ENCODE measurements at places on chromosomes 2 and 18. TPM values are rescaled to one million over a fixed set of nuclear protein-coding genes. Genes with fewer than 3 reads are reported as not detected.
A peak's percentile ranks its signal among the peaks of the same experiment; 100 is the strongest.

GRCh38 chr2:95352310-95353054 is 50.0 kb upstream of the FAHD2A start:
- DNase-seq = no peak
- no peaks in the 10 kb centered on the region for H3K4me1 ChIP-seq
- H3K4me3 ChIP-seq = no peak overlapping the region
- H3K36me3 ChIP-seq = no peaks in the 10 kb centered on the region
- no peak overlapping the region for H3K27ac ChIP-seq
- peaks cover 14% of the 10 kb centered on the region for H3K27me3 ChIP-seq

DNA sequence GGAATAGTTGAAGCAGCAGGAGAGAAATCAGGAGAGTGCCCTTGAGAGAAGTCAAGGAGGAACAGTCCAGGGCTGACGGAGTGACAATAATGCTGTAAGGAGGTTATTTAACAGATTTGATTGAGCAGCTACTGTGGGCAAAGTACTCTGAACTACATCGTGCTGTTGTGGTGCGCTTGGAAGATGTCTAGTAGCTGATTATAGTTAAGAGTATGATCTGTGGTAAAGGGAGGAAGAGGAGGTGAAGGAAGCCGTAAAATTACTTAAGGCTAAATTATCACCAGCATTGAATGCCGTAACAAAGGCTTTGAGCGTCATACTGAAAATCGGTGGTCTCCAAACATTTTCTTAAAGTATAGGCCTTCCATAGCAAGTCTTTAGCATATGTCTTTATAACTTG is 4.5 kb downstream of the PCBP1 start:
- H3K36me3 ChIP-seq = peaks cover 54% of the 10 kb centered on the region
- DNase-seq = no peak
- H3K27me3 ChIP-seq = no peaks in the 10 kb centered on the region
- H3K27ac ChIP-seq = peak overlapping the region; percentile 80

- no peak for DNase-seq
- no peak overlapping the region for H3K4me3 ChIP-seq
- H3K27ac ChIP-seq = no peak overlapping the region
- no peaks in the 10 kb centered on the region for H3K4me1 ChIP-seq
Measured at GRCh38 chr18:38421021-38421420, 855.4 kb upstream of the CELF4 start.

GRCh38 chr2:134435936-134436335 is 182.1 kb downstream of the MGAT5 start:
- H3K36me3 ChIP-seq = peaks cover 4% of the 10 kb centered on the region
- no peak overlapping the region for H3K27ac ChIP-seq
- H3K27me3 ChIP-seq = no peaks in the 10 kb centered on the region
- no peak overlapping the region for H3K4me3 ChIP-seq
- H3K4me1 ChIP-seq = no peaks in the 10 kb centered on the region

- no peak for DNase-seq
- H3K4me1 ChIP-seq = no peaks in the 10 kb centered on the region
- peaks cover 21% of the 10 kb centered on the region for H3K27me3 ChIP-seq
- no peaks in the 10 kb centered on the region for H3K36me3 ChIP-seq
Measured at GRCh38 chr2:74278694-74279093, 64.5 kb downstream of the SLC4A5 start.

DNA sequence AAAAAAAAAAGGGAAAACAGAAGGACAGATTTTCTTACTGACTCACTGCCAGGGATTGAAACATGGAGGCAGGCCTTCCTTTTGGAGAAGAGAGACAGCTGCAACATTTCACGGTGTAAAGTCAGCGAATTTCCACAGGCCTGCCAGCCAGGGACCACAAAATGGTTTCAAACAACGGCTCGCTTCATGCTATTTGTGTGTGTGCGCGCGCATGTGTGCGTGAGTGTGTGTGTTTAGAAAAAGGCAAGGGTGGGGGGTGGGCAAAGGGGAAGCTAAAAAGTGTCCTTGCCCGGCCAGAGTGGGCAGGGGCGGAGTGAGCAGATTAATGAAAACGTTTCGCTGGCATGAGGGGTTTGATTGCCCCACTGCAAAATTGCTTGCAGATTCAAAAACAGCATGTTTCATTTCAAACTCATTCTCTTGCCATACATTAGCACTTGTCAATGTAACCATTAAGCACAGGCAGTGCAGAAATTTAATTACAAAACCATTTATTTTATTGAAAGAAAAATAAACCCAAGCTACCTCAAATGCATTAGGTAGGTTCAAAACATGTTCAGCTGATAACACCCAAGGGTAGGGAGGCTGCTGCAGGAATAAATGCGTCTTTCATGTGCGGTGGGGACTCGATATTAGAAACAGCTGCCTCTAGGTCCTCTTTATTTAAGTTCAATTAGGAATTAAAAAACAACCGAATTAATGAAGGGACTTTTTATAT is 182.1 kb upstream of the SIX2 start:
- no peak for DNase-seq
- no peak overlapping the region for H3K27ac ChIP-seq
- no peak overlapping the region for H3K4me3 ChIP-seq
- H3K36me3 ChIP-seq = no peaks in the 10 kb centered on the region

DNA sequence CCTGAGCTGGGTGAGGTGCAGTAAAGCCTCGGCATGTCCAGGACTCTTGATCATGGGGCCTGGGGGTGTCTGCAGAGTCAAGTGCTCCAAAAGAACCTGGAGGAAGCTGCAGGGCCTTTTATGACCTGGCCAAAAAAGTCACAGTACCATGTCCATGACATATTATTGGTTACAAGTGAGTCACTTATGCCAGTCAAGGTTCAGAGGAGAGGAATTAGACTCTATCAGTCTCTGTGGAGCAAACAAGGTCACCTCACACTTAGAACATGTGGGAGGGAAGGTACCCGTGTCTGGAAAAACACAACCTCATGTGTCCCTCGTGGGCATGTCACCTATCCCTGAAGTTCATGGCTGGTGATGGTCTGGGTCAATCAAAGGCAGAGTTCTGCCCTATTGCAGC is 465.7 kb downstream of the FBXO15 start:
- no peak overlapping the region for H3K27ac ChIP-seq
- peaks cover 2% of the 10 kb centered on the region for H3K27me3 ChIP-seq
- H3K4me3 ChIP-seq = no peak overlapping the region

Gene TP53I3
- total RNA-seq = 1.2 TPM

Gene ERBB4
- total RNA-seq = not detected
